RWPE1 (cell line): ENCODE measurements at places on chromosomes 11 and 22.

DNA sequence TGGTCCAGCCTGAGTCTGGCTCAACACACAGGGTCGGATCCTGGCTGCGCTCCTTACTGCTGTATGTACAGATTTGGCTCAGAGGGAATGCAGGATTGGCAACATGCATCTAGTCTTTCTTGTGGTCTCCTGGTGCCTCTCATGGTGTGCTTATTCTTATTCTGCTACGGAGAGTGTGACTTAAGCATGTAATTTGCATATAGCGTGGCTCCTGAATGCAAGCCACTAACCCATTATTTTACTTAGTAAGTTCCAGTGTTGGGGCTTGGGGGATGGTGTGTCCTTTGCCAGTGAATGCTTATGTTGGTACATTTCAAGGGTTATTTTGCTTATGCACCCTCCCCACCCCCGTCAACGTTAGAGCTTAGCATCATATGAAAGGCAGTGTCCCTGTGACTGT, 51.2 kb downstream of the PTPRJ start:
- no peak for DNase-seq

DNA sequence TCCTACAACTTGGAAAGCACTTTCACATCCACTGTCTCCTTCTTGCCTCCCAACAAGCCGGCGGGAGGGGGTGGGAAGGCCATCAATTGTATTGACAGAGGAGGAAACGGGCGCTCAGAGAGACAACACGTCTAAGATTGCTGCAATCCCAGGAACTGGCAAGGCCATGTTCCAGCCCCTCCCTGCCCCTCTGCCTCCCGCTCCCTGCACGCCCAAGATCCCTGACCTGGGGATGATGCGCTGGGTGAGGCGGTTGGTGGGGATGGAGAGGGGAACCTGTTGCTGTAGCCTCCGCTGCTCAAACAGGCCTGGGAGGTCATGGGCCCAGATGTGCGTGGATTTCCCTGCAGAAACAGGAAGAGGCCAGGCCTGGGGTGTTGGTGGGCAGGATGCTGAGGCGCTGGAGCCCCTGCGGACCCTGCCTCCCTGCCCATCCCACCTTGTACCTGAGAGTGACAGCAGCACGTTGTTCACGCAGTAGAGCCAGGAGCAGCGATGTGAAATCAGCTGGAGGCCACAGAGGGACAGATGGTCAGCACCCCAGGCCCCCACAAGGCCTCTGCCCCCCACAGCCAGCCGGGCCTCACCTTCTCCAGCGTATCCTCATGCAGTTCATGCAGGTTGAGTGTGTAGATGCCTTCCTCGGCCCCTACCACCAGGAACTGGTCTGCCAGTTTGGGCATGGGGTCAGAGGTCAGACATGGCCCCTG, 6.8 kb downstream of the MAP4K2 start:
- DNase-seq: no peak

- peak; percentile 78 for DNase-seq
Measured at GRCh38 chr11:122179961-122180834, 64.2 kb upstream of the BLID start.

GRCh38 chr22:33036881-33037280, 21.3 kb downstream of the SYN3 start:
- DNase-seq: no peak

DNA sequence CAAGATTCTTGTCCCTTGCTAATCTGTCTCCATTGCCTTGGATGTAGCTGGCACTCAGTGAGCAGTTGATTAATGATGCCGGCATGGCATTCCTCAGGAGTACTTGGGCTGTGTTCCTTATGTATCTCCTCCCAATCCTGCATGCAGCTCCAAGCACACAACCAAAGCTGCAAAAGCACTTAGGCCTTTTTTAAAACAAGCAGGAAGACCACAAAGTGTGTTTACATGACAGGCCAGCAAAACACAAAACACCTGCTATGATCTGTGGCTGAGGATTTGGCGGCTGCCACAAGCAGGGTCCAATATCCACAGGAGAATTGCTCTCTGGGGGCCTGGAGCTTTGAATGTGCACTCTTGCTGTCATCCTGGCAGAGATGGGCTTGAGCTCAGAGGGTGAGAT, 8.9 kb downstream of the ABTB2 start:
- no peak for DNase-seq

DNA sequence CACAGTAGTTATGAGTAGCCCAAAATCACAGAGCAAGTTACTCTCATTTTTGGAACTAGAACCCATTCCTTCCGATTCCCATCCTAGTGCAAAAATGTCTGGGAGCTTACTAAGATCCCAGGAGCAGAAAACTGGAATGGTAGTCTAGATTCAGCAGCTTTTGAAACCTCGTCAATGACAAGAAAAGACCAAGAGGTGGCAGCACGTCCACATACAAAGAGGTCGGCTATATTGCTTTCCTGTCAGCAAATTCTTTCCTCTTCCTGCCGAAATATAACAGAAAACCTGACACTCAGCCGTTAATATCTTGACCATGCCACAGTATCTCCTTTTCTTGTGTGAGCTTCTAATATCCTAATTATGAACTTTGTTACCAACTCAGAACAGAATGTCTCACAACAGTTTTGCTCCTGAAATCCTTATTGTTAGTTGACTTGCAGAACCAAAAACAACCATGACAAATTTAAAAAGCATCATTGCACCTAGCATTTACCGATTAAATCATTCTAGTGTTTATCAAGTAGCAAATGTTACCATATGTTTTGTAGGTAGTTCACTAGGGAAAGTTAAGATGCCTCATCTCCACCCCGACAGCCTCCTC, 92.8 kb upstream of the OR9G4 start:
- DNase-seq: peak; percentile 55

DNA sequence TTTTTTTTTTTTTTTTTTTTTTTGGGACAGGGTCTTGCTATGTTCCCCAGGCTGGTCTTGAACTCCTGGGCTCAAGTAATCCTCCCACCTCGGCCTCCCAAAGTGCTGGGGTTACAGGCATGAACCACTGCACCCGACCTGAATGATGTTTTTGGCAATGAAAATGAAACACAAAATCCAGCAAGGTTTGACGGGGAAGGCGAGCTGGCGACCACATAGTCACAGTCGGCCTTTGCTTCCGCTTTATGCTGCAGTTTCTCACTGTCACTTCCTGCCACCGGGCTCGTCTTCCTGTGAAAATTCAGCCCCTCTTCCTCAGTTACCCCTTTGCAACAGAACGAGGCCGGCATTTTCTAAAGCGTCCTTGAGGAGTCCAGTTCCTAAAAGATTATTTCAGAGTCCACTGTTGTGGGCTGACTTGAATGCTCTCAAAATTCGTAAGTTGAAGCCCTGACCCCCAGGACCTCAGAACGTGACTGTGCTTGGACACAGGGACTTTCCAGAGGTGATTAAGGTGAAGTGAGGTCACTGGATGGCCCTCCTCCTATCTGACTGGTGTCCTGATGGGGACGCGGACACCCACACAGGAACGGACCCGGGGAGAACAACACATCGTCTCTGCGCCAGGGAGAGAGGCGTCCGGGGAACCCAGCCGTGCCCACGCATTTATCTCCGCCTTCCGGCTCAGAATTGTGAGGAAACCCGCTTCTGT, 2.9 kb upstream of the BID start:
- no peak for DNase-seq
